ENCODE measurements at places on chromosomes 4 and X.

DNA sequence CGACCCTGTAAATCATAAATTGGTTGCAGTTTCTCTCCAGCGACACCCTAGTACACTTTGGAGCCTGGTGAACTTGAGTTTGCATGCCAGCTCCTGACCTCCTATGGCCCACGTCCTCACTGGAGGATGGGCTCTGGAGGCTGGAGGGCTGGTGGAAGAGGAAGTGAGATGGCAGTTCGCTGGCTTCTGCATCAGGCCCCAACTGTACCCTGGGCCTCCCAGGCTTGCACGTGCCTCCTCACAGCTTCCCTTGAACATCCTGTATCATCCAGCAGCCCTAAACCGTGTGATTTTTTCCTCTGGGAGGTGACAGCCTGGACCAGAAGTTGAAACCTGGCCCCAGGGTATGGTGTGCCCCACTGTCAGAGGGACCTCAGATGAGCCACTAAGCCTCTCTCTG lies 78.5 kb downstream of the HTRA3 start:
- DNase-seq: no peak

GRCh38 chr4:151940291-151940690 lies 179.5 kb upstream of the GATB start:
- DNase-seq: no peak

- no peak for DNase-seq
Observed at GRCh38 chrX:70444946-70445656, 466 bp downstream of the DLG3 start.

- DNase-seq: no peak
Observed at GRCh38 chr4:20423420-20423819, 171.7 kb downstream of the SLIT2 start.

GRCh38 chr4:1373892-1374705 lies 27.1 kb downstream of the UVSSA start:
- no peak for DNase-seq

- DNase-seq: no peak
Observed at GRCh38 chrX:152575331-152575730, 62.4 kb upstream of the GABRQ start.

DNA sequence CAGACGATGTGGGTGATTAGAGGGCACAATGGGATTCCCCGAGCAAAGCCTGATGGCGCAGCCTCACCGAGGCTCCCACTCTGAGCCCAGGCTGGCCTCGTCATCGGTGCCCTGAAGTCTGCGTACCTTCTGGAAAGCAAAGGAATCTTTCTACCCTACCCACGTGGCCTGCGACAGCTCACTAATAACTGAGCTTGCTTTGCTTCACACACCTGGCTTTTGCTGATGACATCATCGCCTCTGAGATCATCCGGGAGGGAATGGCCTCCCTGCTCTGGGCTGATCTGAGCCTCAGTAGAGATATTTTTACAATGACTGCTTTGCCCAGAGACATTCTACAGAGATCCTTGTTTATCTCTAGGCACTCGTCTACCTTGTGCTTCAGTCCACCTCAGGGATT lies 45.4 kb upstream of the PDLIM3 start:
- no peak for DNase-seq

DNA sequence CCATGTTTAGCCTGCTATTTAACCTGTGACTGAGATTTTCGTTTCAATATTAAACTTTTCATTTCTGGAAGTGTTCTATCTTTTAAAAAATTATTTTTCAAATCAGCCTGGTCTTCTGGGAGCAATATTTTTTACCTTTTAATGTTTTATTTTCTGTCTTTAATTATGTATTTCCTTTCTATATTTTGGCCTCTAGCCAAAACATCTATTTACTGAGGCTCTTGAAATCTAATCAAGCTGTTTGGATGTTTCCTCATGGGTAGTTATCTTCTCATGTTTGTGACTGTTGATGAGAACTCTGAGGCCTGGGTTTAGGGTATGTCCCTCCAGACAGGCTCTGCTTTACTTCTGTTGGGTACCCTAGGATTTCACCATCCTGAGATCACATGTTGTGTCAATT lies 10.3 kb upstream of the SLC10A4 start:
- DNase-seq: no peak

- no peak for DNase-seq
Observed at GRCh38 chrX:18596096-18596495, 75.8 kb downstream of the RS1 start.

- DNase-seq: no peak
Observed at GRCh38 chrX:140342410-140342809, 162.5 kb downstream of the SOX3 start.

DNA sequence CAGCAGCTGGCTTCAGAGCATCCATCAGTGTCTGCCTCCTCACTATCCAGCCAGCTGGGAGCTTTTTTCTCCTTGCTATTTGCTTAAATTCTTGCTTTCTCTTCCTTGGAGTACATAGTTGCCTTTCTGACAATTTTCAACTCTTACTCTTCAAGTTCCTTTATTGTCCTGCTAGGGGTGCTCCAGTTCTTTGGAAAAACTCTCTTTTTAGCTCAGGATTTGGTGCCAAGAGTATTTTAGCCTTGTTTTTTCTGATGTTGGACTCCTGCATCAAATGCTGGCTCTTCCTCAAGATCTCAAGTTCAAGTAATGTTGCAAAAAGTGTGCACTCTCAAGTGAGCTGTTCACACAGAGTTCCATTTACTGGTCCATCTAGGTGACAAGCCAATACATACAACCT lies 126.4 kb downstream of the KDR start:
- DNase-seq: peak; percentile 12

GRCh38 chrX:10582945-10583344 lies 37.4 kb downstream of the MID1 start:
- peak; percentile 12 for DNase-seq

DNA sequence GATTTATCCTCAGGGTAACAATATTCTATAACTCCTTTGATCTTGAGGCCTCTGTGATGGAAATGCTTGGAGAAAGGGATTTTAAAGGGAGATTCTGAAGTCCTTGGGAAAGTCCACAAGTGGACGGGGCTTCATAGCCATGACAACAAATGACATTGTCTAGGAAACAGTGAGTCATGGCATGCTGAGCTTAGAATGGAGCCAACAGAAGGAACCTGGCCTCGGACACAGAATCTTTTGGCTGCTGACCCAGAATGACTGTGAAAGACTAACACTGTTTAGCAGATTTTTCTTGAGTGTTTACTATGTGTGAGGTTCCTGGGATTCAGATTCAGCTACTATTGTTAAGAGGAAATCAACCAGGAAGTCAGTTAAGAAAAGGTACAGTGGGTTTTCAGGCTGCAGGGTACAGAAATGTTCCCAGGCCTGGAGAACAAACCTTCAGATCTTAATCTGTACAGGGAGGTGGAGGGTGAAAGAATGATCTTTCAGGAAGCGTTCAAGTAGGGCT lies 18.1 kb upstream of the CXCL2 start:
- DNase-seq: peak; percentile 91

- DNase-seq: no peak
Observed at GRCh38 chr4:93217431-93217830, 611.1 kb upstream of the ATOH1 start.

DNA sequence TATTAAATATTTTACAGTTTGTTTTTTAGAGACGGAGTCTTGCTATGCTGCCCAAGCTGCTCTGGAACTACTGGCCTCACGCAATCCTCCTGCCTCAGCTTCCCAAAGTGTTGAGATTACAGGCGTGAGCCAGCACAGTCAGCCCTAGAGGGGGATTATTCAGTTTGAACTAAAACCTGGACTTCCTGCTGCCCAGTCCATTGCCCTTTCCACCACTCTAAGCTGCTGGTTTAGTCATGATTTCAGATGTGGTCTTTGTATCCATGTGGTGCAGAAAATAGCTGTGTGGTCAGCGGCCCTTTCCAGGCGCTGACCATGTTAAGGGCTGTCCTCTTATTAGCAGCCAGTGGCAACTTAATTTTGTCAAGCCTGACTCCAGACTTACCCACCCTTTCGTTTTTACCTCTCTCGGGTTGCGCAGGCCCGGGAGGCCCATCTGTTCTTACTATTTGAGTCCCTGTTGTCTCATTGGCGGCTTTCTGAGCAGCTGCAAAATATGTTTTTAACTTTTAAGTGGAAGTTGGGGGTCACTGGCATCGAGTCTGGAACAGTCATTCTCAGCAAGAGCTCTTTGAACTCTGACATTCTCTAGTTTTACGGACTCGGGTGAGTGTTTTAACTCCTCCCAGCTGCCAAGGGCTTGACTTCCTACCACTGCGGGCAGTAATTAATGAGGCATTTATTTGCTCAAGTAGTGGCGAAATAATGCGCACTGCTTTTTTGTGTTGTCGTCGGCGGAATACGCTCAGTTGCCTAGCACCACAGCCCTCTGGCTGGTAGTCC lies 773 bp upstream of the VMA21 start:
- DNase-seq: peak; percentile 23

- no peak for DNase-seq
Observed at GRCh38 chr4:102216666-102217065, 128.6 kb downstream of the SLC39A8 start.

GRCh38 chr4:171644430-171645057 lies 168.7 kb upstream of the GALNTL6 start:
- DNase-seq: no peak

- DNase-seq: no peak
Observed at GRCh38 chrX:28058901-28059300, 77.7 kb upstream of the DCAF8L1 start.

DNA sequence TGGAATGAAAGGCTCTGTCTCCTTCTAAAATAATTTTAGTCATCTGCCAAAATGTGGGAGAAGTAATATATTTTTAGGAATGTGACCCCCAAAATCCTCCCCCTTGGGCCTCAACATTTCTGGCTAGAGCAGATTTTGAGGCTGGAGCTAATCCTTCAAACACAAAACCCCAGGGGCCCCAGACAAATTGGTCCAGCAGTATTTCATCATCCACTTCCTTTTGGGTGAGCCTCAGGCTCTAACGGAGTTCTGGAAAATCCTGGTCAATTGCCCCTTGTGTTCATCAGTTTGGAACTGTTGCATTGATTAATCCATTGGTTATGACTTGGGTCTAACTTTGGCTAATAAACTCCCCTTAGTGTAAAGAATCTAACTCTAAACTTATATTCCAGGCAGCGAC lies 67.4 kb upstream of the PCDH19 start:
- no peak for DNase-seq

DNA sequence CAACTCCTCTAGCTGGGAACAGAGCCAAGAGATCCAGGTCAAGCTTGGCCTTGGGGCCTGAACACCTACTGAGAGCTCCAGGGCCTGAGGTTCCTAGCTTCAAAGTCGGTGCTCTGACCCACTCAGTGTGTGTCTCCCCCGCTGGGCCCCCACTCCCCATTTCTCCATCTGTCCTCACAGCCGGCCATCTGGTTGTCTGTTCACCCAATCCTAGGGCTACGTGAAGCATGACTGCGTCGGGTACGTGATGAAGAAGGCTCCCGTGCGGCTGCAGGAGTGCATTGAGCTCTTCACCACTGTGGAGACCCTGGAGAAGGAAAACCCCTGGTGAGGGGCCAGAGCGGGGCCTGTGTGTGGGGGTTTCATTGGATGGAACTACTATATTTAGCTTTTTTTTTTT lies 12.3 kb downstream of the USP11 start:
- no peak for DNase-seq

- DNase-seq: no peak
Observed at GRCh38 chr4:102862747-102863146, 6.0 kb upstream of the CISD2 start.

DNA sequence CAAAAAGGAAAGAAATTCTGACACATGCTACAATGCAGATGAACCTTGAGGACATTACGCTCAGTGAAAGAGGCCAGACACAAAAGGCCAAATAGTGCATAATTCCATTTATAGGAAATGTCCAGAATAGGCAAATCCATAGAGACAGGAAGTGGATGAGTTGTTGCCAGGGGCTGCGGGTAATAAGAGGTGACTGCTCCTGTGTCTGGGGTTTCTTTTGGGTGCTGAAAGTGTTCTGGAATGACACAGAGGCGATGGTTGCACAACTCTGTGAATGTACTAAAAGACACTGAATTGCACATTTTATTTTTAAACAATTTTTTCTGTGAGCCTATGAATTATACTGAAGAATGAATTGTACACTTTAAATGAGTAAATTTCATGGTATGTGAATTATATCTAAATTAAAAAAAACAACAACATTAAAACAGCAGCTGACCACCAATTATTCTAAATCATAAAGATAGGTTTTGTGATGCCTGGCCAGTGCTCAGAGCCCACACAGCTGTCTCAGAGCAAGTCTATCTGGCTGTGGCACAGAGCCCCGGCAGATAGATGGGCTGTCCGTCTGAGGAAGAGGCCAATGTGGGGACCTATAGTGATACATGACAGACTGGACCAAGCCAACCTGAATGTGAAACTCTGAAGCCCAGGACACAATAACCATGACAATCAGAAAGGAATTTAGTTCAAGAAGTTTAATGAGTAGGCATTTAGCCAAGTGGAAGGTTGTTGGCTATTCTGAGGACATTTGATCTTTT lies 23.5 kb upstream of the IRAK1 start:
- DNase-seq: no peak

GRCh38 chrX:135984256-135984655 lies 979 bp upstream of the SLC9A6 start:
- DNase-seq: no peak

DNA sequence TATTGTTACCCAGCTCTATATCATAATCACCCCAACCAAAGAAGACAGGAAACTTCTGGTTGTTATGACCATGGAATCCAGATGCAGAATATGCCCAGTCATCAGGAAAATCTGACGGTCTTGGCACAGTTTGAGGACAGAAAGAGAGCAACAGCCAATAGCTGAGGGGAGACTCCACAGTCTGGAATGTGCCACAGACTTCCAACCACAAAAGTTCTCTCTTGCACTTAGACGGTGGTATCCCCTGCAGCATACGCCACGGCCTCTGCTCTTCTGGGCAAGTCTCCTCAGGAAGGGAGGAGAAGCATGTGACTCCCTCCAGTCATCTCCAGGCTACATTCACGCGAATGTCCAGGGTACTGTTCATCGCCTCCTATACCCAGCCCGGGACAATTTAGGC lies 18.4 kb downstream of the ZNF827 start:
- DNase-seq: peak; percentile 96

DNA sequence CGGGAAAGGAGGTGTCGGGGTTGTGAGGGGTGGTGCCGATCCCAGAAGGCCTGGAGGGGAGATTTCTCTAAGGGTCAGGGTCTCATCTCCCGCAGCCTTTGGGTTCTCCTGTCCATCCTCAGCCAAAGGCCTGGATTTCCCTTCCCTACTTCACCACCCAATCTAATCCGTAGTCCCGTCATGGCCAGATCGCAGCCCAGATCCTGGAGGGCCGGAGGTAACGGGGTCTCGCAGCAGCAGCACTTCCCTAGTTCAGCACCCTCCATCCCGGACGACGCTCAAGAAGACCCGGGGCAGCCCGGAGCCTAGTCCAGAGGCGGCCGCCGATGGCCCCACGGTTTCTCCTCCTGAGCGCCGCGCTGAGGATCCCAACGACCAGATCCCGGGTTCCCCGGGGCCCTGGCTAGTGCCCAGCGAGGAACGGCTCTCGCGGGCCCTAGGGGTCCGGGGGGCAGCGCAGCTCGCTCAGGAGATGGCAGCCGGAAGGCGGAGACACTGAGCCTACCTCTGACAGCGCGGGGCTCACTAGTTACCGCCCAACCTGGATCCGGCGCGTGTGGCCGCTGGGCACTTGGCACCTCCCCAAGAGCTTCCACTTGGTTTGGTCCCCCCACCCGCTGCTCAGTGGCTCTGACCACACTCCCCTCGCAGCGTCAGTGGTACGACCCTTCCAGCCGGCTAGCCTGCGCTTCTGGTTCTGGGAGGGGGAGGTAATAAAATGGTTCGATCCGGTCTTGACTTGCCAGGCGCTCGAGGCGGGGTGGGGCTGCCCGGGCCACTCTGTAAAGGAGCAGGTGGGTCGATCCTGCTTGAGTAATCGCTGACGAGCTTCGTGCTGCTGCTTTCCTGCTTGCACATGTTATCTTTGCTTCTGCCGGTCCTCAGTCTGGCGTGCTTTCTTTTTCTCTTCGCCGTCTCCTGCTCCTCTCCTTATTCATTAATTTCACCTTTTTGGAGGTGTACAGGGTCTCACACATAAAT lies 3.6 kb downstream of the MAGIX start:
- DNase-seq: no peak

GRCh38 chr4:15587649-15588048 lies 67.5 kb downstream of the FBXL5 start:
- DNase-seq: no peak
